ENCODE measurements at places on chromosomes 4 and X.

- no peak for DNase-seq
Measured at GRCh38 chr4:108426493-108426892, 193.9 kb upstream of the RPL34 start.

- no peak for DNase-seq
Measured at GRCh38 chr4:10730590-10730989, 46.0 kb upstream of the CLNK start.

- no peak for DNase-seq
Measured at GRCh38 chr4:6938237-6938636, 28.6 kb downstream of the TBC1D14 start.

DNA sequence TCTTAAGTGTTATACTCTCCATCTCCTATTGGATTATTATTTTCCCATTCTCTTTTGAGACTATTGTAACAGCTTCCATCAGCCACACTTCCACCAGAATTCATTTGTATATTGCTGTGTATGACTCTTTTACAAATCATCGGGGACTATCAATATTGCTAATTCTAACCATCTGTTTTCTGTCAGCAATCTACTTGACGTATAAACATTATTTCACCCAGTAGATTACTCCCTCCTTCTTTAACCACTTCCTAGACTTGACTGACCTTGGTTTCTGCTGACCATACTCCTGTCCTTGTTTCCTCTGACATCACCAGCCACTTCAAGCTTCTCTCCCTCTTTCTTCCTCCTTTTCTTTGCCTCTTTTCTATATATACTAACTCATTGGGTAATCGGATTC, 402.9 kb downstream of the PCDH18 start:
- no peak for DNase-seq

DNA sequence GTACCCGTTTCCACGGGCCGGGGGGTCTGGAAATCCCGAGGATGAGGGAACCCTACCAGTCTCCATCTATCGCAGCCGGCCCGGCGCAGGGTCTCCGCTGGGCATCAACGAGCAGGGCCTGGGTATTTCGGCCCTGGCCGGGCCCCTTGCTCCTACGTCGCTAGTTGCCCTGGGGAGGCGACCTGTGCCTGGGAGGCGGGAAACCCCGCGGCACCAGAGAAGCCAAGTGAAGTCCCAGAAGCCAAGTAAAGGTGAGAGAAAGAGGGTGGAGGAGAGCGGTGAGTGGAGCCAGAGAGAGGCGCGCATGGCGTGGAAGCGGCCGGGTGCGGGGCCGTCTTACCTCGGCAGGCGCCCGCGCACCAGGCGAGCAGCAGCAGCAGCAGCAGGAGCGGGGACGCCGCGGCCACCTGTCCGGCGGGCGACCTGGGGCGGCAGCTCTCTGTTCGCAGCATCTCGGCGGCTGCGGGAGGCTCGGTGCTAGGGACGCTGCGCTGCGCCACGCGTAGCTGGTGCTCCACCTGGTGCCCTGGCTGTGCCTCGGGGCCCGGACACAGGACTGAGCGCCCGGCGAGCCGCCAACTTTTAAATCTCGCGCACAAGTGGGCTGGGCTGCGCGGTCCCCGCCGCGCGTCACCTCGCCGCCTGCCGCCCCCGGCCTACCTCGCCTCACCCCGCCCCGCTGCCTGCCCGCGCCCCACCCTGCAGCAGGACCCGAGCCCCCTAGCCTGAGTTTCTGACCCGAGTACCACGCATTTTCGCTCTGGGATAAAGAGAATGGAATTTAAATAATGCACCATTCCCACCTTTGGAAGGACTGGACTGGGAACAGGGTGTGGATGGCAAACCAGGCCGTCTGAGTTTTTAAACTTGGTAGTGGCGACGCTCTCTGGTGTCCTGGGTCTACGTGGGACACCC, at the start of gene NMU:
NMU (minus strand) TSS at position 558 of the 915 bp plus-strand sequence; CDS start at position 452, 106 bp downstream.
- no peak for DNase-seq

GRCh38 chr4:186699298-186699697, 24.4 kb downstream of the FAT1 start:
- DNase-seq = no peak

DNA sequence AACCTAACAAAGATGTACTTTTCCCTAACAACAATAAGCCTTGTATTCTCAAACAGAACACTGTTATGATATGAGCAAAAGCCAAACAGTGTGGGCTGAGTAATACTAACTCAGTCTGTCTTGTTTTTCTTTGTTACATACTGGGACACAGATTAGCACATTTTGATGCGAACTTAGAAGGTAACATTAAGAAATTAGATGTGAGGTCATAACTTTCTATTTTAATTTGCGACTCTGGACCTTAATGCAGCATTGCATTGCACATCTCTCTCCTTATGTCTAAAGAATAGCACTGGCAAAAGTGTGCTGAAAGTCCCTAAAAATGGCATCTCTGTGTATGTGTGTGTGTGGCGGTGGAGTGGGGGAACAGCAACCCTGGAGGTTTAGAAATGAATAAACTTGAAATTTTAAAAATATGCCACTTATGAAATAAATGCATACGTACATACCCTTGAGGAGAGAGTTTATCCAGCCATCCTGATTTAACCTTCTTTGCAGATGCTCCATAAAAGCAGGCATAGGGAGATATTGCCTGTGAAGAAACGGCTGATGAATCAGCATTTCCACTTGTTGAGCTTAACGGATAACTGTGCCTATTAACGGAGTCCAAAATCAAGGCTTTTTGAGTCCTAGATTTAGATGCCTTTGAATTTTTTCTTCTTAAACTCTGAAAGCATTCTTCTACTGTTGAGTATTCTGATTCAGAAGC, 34.2 kb downstream of the ARAP2 start:
- no peak for DNase-seq

GRCh38 chrX:129188231-129188630, 335.1 kb downstream of the SMARCA1 start:
- no peak for DNase-seq

- no peak for DNase-seq
Measured at GRCh38 chr4:1749370-1749769, 28.0 kb downstream of the TACC3 start.

- DNase-seq = no peak
Measured at GRCh38 chrX:150503898-150504219, 64.6 kb upstream of the MTM1 start.

DNA sequence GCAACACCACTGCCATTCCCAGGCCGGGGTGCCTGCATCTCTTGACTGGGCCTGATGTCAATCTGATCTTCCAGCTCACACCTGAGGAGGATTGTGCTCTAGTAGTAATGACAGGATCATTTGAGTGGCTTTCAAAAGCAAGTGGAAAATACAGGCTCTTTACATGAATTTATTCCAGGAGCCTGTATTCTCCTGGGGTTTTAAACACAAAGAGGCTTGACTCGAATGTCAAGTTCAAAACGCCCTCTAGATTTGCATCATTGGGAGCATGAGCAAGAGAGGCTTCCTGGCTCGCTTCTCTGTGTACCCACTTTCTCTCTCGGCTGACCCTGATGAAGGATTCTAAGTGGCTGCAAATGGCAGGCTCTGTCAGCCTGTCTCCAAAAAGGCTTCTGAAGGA, 199.5 kb upstream of the PUDP start:
- DNase-seq = no peak

GRCh38 chr4:181376058-181376457, 867.1 kb upstream of the TENM3 start:
- DNase-seq = no peak

GRCh38 chrX:13940671-13941070, 89.0 kb downstream of the GEMIN8 start:
- DNase-seq = no peak

- no peak for DNase-seq
Measured at GRCh38 chr4:19130866-19131265, 1109.3 kb upstream of the LCORL start.

- no peak for DNase-seq
Measured at GRCh38 chr4:38871593-38871992, 4.0 kb downstream of the FAM114A1 start.

DNA sequence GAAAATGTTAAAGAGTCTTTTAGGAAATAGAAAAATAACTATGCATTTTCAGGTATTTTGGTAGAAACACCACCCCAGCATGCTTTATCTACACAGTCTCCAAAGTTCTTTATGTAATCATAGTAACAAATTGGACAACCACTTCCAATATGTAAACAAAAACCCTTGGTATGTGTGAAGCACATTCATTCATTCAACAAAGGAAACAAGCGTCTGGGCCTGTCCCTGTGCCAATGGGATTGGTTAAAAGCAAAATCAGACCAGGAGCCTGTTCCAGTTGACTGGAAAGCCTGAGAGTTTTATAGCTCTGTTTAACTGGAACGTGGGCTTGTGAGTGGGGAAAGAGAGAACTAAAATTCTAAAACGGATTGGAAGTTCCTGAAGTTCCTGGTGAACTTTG, 41.3 kb upstream of the TENM3 start:
- no peak for DNase-seq

DNA sequence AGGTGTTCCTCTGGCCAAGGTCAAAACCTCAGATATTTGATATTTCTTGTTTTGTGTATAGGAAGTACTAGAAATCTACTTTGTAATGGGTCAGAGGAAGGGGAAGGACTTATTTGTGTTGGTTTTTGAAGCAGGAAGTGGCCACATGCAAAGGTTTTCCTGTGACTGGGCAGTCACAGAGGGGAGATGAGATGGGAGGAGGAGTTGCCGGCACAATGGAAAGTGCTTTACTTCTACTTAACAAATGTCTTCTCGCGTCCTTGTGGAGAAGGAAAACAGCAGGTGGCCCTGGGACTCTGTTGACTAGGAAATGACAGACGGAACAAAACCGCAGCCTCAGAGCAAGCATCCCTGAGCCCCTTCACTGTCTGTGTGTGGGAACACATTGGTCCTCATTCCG, 46.6 kb downstream of the SHROOM2 start:
- no peak for DNase-seq

DNA sequence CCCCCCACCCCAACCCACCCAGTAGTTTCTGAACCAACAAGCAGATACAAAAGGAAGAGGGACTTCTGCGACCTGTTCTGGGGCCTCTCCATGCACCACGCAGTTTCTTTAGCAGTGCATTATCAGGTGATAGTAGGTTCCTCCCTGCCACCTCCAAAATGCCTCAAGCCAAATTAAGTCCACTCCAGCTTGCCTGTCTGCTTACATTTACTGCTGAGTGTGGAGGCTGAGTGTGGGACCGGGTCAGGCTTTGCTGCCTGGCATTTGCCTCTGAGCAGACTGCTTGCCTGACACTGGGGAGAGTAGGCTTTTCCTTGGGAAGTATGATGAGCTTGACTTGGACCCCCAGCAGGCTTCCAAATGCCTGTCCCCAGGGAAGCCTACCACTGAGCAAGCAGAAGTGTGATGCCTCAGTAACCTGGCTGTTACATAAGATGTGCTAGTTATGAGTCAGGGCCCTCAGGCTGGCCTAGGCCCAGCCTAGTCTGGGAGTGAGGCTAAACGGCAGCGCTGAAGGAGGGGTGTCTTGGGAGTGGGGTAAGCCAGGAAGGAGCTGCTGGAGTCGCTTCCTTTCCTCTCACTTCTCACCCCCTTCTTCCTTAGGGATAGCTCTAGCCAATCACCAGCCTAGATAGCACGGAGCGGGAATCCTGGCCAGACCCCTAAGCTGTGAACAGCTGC, 9.0 kb downstream of the TSC22D3 start:
- no peak for DNase-seq

GRCh38 chr4:123937581-123937980, 541.0 kb downstream of the SPRY1 start:
- no peak for DNase-seq

- no peak for DNase-seq
Measured at GRCh38 chr4:37471971-37472370, 214.2 kb downstream of the RELL1 start.

- DNase-seq = no peak
Measured at GRCh38 chr4:119894650-119895208, 171.9 kb downstream of the MAD2L1 start.

- DNase-seq = no peak
Measured at GRCh38 chr4:72900952-72901351, 168.6 kb downstream of the COX18 start.

DNA sequence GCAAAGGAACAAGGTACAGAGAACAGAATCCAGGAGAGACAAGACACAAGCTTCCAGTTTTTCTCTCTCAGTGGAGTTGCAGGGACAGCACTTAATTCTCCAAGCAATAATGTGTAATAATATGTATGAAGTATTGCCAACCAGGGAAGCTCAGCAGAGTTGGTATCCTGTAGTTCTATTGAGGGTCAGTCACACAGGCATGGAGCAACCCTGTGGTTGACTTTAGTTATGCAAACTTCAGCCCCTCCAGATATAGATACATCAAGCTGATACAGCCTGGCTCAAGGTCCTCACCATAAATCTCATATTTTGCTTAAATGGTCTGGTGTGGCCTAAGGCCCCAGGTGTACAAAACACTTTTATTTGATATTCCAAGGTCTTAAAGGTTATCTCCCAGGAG, 248.6 kb upstream of the EPHA5 start:
- DNase-seq = no peak

DNA sequence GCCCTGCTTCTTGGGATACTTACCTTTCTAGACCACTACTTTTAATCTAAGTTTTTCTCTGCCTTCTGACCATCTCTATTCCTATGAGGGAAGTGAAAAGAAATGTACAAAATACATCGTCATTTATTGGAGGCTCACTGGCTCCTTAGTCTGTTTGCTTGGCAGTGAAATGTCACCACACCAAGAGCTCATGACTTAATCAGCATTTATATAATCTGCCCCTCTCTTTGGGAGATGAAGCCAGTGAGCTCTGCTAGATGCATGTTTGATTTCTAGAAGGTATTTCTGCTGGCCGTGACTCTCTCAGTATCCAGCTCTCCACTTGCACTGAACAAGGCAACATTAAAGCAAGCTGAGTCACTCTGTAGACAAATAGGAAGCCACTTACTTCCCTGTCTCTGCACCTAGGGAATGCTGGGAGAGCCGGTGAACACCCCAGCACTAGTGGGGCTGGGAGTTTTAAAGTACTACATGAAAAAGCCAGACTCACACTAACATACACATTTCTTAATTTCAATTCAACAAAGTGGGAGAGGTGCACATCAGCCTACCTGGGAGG, 79.1 kb downstream of the MID1IP1 start:
- DNase-seq = no peak

GRCh38 chr4:131302108-131302507, 1847.0 kb upstream of the PCDH10 start:
- DNase-seq = no peak

GRCh38 chr4:155618183-155618838, 48.3 kb upstream of the GUCY1A1 start:
- DNase-seq = no peak

- no peak for DNase-seq
Measured at GRCh38 chrX:46559062-46559461, 13.8 kb upstream of the ZNF674 start.

DNA sequence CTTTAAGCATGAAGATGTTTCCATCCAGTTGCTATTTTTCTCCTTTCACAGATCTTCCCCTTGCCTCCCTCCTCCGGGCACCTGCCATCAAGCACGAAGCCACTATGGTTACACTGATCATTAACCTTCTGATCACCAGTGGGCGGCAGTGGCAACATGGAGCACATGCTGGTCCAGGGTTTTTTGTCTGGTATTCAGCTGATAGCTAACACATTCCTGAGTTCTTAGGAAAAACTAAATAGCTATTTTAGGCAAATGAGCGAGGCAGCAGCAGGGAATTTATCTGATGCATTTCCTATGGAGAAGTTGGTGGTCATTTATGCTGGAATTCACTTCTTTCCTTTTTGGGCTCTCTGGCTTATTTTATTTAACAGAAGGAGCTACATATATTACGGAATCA, 22.9 kb downstream of the SHISA3 start:
- DNase-seq = no peak
